Effector memory CD4-positive, alpha-beta T cell (primary cell): ENCODE measurements at places on chromosomes 1 and 21.

- H3K27ac ChIP-seq: no peak overlapping the region
- no peak for DNase-seq
- no peaks in the 10 kb centered on the region for H3K36me3 ChIP-seq
- no peaks in the 10 kb centered on the region for H3K27me3 ChIP-seq
Measured at GRCh38 chr1:24699628-24700027, 45.6 kb upstream of the CLIC4 start.

GRCh38 chr1:164785841-164786534 is 227.0 kb downstream of the PBX1 start:
- no peaks in the 10 kb centered on the region for H3K27me3 ChIP-seq
- no peak overlapping the region for H3K4me3 ChIP-seq
- H3K36me3 ChIP-seq: no peaks in the 10 kb centered on the region
- no peak overlapping the region for H3K27ac ChIP-seq
- no peaks in the 10 kb centered on the region for H3K4me1 ChIP-seq

DNA sequence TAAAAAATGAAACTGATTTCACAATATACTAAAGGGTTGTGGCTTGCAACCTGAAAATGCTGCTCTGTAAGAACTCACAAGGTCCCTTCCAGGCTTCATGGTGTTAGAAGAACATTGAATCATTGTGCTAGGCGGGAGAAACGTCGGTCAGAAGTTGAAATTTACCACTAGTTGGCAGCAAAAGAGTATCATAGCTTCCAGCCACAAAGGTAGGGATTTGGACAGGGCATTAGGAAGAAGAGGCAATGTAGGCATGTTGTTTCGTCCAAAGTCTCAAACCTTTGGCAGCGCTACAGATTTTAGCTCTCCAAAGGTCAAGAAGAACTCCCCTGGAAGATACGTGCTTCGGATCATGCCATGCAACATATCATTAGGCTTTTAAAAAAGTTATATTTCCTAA is 62.5 kb upstream of the ZP4 start:
- no peaks in the 10 kb centered on the region for H3K36me3 ChIP-seq
- H3K27me3 ChIP-seq: no peaks in the 10 kb centered on the region
- H3K4me3 ChIP-seq: no peak overlapping the region
- no peak overlapping the region for H3K27ac ChIP-seq
- DNase-seq: no peak

GRCh38 chr1:29237129-29237821 is 953 bp downstream of the PTPRU start:
- peaks cover 17% of the 10 kb centered on the region for H3K27me3 ChIP-seq
- H3K36me3 ChIP-seq: no peaks in the 10 kb centered on the region
- peaks cover 16% of the 10 kb centered on the region for H3K4me1 ChIP-seq

DNA sequence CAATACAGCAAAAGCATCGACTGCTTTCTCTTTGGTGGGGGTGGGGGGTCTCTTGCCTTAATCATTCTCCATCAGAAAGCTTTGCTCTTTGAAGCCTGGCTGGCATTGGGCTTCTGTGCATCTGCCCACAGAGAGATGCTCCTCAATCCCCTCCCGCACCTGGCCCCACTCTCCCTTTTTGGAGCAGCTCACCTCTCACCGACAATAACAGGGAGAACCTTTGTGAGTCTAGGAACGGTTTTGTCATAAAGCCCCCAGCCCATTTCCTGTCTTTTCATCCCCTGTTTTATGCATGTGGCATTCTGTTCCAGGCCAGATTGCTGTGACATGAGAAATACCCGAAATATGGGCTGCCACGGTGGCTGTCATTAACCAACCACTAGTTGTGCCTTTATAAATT is 469.0 kb upstream of the VAMP3 start:
- H3K27me3 ChIP-seq: no peaks in the 10 kb centered on the region
- no peaks in the 10 kb centered on the region for H3K36me3 ChIP-seq
- H3K4me1 ChIP-seq: no peaks in the 10 kb centered on the region

DNA sequence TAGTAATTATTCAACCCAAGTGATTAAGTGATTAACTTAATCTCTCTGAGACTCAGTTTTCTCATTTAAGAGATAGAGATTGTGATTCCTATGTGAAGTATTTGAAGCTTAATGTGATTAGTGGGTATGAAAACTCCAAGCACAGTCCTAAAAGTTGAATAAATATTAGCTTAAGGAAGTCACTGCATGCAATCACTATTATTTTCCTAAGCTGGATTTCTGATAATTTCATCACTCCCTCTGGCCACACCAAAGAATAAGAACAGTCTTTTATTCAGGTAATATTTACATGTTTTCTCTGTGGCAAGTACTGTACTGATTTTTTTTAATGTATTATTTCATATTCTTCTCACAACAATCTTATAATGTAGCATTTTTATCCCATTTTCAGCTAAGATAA is 31.1 kb downstream of the CD55 start:
- no peaks in the 10 kb centered on the region for H3K4me1 ChIP-seq
- no peaks in the 10 kb centered on the region for H3K27me3 ChIP-seq
- no peak overlapping the region for H3K4me3 ChIP-seq
- peaks cover 16% of the 10 kb centered on the region for H3K36me3 ChIP-seq

DNA sequence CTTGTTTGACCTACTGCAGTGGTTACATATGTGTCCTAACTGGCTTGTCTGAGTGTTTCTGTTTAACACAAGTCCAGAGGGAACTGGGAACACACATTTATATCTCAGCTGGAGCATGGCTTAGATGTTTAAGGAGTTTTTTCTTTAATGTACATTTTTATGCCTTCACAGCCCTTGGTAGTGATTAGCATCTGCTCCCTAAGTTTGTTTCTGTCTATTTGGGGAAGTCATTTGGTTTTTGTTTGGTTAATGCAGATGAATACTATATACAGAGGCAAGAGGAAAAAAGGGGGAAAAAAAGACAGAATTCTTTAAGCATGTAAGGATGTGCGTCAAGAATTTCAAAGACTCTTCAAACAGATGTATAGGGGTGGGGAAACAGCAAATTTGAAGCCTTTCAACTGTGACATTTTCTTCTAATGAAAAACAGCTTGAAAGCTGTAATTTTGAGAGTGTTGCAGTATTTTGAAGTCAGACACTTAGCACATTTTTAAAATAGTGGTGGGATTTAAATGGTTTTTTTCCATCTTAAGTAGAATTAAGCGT is 15.4 kb downstream of the MACO1 start:
- peaks cover 3% of the 10 kb centered on the region for H3K36me3 ChIP-seq
- no peak for DNase-seq
- no peaks in the 10 kb centered on the region for H3K27me3 ChIP-seq
- no peak overlapping the region for H3K27ac ChIP-seq
- no peaks in the 10 kb centered on the region for H3K4me1 ChIP-seq

DNA sequence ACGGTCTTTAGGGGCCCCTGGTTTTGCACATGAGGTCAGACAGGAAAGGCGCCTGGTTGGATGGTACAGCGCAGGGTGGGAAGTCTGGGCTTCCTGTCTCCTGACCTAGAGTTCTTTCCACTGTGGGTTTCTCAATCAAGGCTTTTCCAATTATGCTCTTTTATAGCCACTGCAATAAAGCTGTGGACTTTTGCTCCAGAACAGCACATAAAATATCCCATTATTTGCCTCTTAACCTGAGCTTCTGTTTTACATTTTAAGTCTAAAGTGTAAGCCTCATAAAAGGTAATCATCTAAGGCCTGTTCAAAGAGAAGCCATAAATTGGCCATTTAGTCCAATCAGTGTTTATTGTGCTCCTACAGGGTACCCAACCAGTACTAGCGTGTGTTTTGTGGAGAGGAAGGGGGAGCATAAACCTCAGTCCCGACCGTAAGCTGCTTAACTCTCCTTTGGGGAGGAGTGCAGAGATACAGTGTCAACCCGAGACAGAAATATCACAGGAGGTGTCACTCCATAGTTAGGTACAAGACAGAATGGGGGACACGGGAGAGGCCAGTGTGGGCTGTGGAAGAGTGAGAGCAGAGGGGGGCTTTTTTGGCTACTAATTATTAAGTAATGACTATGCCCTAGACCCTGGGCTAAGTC is 270.0 kb downstream of the TRABD2B start:
- H3K27me3 ChIP-seq: peaks cover 10% of the 10 kb centered on the region
- H3K4me1 ChIP-seq: peaks cover 4% of the 10 kb centered on the region
- no peak overlapping the region for H3K27ac ChIP-seq
- no peak overlapping the region for H3K4me3 ChIP-seq

GRCh38 chr1:236122176-236122575 is 20.2 kb upstream of the GPR137B start:
- H3K4me1 ChIP-seq: no peaks in the 10 kb centered on the region
- no peak overlapping the region for H3K27ac ChIP-seq
- H3K36me3 ChIP-seq: no peaks in the 10 kb centered on the region
- no peaks in the 10 kb centered on the region for H3K27me3 ChIP-seq

- H3K4me3 ChIP-seq: no peak overlapping the region
- DNase-seq: no peak
- peaks cover 3% of the 10 kb centered on the region for H3K27me3 ChIP-seq
- no peaks in the 10 kb centered on the region for H3K36me3 ChIP-seq
- H3K27ac ChIP-seq: no peak overlapping the region
Measured at GRCh38 chr1:54991939-54992338, 6.8 kb upstream of the BSND start.

GRCh38 chr1:182279724-182280503 is 111.7 kb downstream of the GLUL start:
- no peak overlapping the region for H3K4me3 ChIP-seq
- no peak for DNase-seq
- no peaks in the 10 kb centered on the region for H3K36me3 ChIP-seq

DNA sequence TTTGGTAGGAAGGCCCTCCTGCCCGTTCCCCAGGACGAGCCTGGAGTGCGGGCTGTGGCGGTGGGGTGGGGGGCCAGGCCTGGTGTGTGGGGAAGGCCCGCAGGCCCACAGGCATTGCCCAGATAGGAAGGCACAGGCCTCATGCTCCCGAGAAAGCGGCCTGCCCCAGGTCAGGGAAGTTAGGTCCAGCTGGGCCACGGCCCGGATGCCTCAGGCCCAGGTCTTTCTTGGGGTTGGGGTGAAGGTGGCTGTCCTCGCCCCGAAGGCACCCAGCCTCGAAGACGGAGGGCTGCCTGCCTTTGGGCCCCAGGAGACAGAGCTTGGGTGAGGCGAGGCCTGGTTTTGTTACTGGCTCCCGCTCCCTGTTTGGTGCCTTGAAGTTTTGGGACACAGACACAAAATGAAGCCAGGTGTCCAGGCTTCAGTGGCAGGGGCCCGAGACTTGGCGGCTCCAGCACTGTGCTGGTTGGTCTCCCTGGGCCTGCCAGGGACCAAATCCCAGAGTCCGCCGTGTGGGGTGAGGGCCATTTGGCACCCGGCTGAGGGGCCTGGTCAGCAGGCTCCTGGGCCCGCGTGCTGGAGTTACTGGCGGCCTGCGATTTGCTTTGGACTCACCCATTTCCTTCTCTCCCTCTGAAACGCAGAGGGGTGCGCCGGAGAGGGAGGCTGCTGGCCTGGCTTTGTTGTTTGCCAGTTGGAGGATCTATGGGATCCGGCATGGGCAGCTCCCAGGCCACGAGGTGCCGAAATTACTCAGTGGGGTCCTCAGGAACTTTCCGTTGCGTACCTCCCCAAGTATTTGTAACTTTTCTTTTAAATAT is 2.0 kb downstream of the SKI start:
- H3K36me3 ChIP-seq: peaks cover 5% of the 10 kb centered on the region
- peaks cover 34% of the 10 kb centered on the region for H3K4me1 ChIP-seq
- no peak for DNase-seq

DNA sequence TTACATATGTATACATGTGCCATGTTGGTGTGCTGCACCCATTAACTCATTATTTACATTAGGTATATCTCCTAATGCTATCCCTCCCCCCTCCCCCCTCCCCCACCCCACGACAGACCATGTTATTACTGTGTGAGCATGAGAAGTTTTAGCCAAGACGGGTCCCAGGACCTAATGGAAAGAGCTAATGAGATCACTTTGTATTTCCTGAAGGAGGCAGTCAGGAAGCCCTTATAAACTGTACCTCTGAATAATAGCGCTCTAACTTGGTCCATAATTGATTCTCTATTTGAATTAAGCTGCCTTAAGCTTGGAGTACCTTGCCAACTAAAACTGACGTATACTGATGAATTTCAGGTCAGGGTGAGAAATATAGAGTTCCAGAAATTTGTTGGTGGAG is 4.1 kb upstream of the NEGR1 start:
- H3K4me3 ChIP-seq: no peak overlapping the region
- H3K4me1 ChIP-seq: no peaks in the 10 kb centered on the region
- DNase-seq: no peak
- H3K27me3 ChIP-seq: no peaks in the 10 kb centered on the region
- H3K36me3 ChIP-seq: no peaks in the 10 kb centered on the region

DNA sequence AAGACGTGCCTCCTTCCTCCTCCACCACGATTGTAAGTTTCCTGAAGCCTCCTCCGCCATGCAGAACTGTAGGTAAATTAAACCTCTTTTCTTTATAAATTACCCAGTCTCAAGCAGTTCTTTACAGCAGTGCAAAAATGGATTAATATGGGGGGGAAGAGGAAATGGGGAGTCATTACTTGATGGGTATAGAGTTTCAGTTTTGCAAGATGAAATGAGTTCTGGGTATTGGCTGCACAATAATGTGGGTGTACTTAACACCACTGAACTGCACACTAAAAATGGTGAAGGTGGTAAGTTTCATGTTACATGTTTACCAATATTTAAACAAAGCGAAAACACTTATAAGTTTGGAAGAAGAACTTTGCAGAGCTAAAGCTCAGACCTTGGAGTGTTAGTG is 24.3 kb upstream of the DISP1 start:
- no peak for DNase-seq
- H3K27ac ChIP-seq: no peak overlapping the region
- H3K4me3 ChIP-seq: no peak overlapping the region
- H3K36me3 ChIP-seq: no peaks in the 10 kb centered on the region

DNA sequence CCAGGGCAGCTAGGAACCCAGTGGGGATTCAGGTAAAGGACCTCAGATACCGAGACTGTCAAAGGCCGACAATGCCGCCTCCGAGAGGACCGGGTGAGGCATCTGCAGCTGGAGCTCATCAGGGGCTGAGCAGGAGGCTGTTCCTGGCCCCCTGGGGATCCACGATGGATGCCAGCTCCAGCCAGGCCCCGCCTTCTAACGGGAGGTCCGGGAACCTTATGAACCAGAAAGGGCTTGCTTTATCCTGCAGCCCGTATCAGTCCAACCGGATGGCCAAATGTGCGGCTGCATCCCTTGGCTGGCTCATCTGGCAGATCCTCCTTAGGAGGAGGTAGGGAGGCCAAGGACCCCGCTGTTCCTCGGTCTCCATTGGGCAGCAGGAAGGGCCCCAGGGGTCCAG is 32.0 kb downstream of the SLC45A1 start:
- peaks cover 11% of the 10 kb centered on the region for H3K36me3 ChIP-seq
- H3K4me3 ChIP-seq: no peak overlapping the region
- no peak overlapping the region for H3K27ac ChIP-seq
- no peaks in the 10 kb centered on the region for H3K27me3 ChIP-seq

- H3K36me3 ChIP-seq: no peaks in the 10 kb centered on the region
- H3K4me1 ChIP-seq: no peaks in the 10 kb centered on the region
- DNase-seq: no peak
- H3K4me3 ChIP-seq: no peak overlapping the region
- no peak overlapping the region for H3K27ac ChIP-seq
- H3K27me3 ChIP-seq: no peaks in the 10 kb centered on the region
Measured at GRCh38 chr1:181028615-181029014, 5.2 kb upstream of the MR1 start.
